ENCODE measurements at places on chromosomes 13 and 19.

- DNase-seq = no peak
These were observed 4.2 kb downstream of the BLOC1S3 start for GRCh38 chr19:45182758-45183157.

GRCh38 chr19:2542341-2543069 is 66.6 kb downstream of the GADD45B start:
- DNase-seq = no peak

DNA sequence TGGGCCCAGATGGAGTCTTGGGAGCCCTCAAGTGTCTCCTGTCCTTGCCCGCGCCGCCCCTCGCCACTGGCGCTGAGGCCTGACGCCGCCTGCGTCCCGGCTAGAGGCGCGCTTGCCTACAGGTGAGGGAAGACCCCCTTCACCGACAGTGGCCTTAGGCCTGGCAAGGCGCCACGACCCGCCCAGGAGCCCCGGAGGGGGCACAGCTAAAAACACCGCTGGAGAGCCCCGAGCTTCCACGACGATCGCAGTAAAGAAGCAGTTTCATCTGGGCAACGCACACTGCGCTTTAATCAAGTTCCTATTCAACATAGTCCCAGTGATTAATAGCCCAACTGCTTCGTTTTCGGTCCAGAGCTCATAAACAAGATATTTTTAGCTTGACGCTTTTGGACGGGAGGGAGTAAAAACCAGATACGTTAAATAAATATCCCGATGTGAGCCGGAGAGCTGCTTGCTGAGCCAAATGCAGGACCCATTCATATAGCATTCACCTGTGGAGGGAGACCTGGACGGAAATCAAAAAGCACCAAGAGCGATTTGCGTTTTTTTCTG is 1.5 kb upstream of the CEBPA start:
- no peak for DNase-seq

DNA sequence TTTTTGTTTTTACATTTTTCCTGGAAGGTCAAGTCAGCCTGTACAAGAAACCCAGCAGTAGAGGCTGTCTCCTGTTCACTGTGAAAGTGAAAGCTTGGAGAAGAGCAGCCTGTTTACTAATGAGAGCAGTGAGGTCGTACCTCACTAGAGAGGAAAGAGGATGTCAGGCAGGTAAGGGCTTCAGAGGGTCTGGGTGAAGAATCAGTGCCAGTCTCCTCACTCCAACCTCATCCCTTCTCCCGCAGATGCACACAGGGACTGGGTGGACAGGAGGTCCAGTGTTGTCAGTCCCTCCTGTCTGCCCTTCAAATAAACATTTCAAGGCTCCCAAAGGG is 462.5 kb downstream of the KLF5 start:
- DNase-seq = no peak

DNA sequence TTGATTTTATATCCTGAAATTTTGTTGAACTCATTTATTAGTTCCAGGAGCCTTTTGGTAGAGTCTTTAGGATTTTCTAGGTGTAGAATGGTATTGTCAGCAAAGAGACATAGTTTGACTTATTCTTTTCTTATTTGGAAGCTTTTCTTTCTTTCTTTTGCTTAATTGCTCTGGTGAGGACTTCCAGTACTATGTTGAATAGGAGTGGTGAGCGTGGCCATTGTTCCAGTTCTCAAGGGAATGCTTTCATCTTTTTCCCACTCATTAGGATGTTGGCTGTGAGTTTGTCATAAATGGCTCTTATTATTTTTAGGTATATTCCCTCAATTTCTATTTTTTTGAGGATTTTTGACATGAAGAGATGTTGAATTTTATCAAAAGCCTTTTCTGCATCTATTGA is 182.2 kb upstream of the SPRY2 start:
- no peak for DNase-seq

DNA sequence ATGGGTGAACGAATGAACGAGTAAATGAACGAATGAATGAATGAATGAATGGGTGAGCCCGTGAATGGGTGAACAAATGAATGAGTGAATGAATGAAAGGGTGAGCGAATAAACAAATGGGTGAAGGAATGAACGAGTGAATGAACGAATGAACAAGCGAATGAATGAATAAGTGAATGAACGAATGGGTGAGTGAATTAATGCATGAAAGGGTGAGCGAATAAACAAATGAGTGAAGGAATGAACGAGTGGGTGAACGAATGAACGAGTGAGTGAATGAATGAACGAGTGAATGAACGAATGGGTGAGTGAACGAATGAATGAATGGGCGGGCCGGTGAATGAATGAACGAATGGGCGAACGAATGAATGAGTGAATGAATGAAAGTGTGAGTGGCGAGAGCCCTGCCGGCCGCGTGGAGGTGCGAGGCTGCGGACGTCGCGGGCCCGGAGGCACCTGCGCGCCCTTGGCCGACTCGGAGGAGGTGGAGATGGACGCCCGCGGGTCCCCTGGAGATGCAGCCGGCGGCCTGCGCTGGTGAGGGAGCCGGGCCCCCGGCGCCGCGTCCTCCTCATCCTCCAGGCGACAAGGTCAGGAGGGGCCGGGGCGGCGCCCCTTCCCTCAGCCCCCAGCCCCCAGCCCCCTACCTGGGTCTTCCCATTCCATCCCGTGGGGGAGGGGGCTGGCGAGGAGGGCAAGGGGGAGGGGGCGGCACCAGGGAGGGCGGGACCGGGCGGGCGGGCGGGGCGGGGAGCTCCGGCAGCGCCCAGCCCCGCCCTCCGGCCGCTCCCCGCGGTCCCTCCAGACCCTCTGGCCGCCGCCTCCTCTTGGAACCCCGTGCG is 15.4 kb downstream of the ANKRD24 start:
- no peak for DNase-seq

- DNase-seq = no peak
These were observed 27.1 kb downstream of the LNX2 start for GRCh38 chr13:27593267-27593666.

GRCh38 chr19:48502350-48503018 is 9.2 kb downstream of the LMTK3 start:
- DNase-seq = no peak

- DNase-seq = no peak
These were observed 8.0 kb downstream of the EPSTI1 start for GRCh38 chr13:42984026-42984425.

DNA sequence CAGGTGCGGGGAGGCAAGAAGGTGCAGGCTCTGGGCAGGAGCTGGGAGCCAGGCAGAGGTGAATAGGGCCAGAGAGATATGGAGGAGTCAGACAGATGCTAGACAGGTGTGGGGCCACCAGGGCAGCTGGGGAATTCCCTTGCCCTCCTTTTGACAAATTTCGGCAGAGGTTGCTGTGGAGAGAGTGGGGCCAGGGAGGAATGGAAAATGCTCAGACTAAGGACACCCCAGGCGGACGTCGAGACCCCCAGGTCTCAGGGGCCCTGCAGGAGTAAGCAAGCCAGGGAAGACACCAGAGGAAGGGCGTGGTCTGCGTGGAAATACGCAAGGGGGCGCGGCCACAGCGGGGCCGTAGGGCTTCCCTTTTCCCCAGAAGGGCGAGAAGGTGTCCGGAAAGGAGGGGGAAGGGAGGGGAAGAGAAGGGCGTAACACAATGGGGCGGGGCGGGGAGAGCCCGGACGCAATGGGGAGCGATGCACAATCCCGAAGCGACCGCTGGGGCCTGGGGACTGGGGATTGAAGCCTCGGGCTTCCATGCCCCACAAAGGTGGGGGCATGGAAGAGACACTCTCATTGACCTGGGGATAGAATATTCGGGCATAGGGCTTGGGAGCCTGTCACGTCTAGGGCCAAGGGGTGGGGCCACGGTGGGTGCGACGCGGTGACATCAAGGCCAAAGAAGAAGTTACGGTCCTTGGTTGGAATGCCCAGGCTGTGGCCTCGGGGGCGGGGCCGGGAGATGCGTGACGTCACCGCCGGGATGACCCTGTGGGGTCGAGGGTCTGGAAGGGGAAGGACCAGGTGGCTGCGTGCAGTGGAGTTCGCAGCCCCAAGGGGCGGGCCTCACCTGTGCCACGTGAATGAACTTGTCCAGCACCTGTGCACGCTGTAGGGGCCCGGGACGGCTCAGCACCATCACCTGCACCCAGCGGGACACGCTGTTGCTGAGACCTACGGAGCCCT is 8.2 kb downstream of the RASGRP4 start:
- DNase-seq = no peak

DNA sequence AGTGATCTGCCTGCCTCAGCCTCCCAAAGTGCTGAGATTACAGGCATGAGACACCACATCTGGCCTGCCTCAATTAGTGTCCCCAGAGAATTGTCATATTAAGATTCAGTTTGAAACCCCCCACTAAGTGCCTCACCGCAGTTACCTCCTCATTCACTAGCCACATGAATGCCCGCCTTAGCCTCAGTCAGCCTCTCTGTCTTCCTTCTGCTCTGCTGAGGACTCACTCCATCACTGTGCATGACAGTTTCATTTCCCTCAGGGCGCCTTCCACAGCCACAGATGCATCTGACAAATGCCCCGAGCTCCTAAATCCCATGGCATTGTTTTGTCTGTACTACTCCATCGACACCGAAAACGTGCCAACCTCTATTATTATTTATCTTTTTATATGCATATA is 23.3 kb downstream of the MIPEP start:
- DNase-seq = no peak

GRCh38 chr19:4477034-4477801 is 5.1 kb downstream of the HDGFL2 start:
- DNase-seq = no peak

GRCh38 chr13:41276824-41277223 is 13.4 kb upstream of the MTRF1 start:
- DNase-seq = no peak

DNA sequence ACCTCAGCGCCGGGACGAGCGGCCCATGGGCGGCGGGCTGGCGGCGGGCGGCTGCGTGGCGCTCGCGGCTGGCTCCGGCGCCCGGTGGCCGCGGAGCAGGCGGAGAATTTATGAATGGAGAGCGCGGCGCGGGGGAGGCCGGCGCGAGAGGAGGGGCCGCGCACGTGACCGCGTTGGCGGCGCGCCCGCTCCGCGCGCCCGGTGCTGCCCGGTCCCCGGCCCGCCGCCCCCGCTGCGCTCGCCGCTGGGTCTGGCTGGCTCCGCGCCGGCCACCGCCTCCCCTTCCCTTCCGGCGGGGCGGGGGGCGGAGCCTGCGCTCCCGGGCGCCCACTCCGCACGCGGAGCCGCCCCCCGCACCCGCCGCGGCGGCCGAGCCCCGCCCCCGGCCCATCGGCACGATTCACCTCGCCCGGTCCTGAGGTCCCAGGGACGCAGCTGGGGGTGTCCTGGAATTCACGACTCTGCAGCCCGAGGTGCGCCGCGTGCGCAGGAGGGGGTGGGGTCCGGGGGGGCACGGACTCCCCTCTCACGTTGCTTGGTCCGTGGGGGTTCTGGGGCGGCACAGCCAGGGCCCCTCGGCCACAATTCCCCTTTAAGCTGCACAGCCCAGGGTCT is at the start of gene CBARP:
CBARP (minus strand) TSS at position 252 of the 615 bp plus-strand sequence. CDS start 1,905 bp downstream, outside the sequence.
- peak; percentile 72 for DNase-seq

DNA sequence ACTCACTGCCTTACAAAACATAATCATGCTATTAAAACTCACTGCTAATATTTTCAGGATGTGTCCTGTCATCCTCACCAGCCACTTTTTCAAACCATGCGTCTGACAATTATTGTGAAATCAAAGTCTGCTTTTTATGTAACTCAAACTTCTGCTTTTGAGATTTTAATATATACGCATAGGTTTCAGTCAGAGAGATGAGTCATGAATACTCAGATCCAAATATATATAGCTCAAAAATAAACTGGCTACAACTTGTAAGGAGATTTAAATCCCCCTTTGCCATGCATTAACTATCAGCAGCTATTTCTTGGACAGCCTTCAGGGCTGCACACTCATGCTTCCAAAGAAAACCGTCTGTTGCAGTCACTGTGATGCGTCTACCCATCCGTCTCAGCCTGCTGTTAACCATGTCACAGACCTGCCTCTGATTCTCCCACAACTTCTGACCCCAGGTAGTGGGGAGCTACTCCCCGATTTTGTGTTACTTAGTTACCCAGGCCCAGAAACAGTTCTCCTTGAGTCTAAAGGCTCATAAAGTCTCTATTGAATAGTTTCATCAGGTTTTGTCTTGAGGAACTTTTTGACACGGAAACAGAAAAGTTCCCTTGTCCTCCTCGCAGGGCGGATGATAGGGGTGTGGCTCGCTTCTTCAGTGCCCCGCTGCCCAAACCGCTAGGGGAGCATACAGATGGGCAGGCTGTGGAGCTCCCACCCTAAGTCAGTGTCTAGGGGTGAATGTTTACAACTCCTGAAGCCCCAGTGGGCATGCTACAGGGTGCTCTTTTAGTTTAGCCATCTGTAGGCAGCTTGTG is 33.8 kb upstream of the SGCG start:
- DNase-seq = no peak

GRCh38 chr13:48750588-48751383 is 97.1 kb downstream of the CYSLTR2 start:
- no peak for DNase-seq

DNA sequence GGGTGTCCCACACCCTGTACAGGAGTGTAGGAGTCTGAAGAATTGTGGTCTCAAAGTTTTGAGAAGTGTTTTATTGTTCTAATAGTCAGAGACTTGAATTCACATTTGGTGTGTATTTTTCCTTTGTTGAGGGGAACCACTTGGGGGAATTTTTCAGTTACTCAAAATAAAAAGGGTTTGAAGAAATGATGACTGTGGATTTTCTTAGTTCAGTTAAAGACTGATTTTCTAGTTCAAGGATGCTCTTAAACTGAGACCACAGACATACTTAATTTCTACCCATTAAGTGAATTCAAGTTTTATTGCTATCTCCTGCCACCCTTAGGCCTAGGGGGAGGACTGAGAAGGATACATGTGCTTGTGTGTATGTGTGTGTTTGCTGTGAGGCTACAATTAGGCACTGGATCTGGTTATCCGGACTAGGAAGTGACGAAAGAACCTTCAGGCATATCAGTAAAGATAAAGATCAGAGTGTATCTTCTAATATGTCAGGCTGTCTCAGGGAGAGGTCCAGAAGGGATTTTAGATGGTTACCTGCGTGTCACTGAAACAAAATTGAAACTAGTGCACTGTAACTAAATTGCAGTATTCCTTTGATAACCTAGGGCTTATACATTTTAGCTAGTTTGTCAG is 234.9 kb upstream of the DACH1 start:
- DNase-seq = no peak

- no peak for DNase-seq
These were observed 1369.8 kb downstream of the PCDH9 start for GRCh38 chr13:65860306-65860705.
